ENCODE measurements at places on chromosomes 13 and 19. TPM values are rescaled to one million over a fixed set of nuclear protein-coding genes. Genes with fewer than 3 reads are reported as not detected.

GRK1 gene
- 1.7 TPM for total RNA-seq

DNA sequence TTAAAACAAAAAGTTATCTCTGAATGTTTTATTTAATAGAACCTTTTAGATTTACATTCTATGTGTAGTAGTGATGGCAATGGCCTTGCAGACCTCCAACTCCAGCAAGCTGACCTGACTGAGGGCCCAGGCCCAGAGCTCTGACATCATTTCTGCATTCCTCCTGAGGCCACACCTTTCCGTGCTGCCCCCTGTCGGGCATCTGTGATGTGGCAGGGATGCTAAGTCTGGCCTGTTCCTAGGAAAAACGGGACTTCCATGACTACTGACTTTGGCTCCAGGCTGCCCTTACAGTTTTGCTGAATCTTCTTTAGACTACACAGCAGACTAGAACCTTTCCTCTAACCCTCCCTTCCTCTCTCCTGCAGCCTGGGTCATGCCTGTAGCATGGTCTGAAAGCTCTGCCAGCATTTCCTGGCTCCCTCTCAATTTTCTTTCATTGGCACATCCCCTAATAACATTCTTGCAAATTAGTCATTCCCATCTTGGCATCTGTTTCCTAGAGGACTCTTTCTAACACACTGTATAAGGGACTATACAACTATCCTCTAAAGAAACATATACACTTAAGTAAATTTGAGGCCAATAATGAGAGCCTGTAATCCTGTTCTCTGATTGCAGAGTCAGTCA, 249.1 kb downstream of the GPC5 start:
- peak; percentile 92 for DNase-seq

GRCh38 chr19:41863209-41863931, 3.3 kb downstream of the RPS19 start:
- no peak for DNase-seq

GRCh38 chr13:38566519-38566918, 120.4 kb upstream of the FREM2 start:
- DNase-seq: no peak

Measured in endodermal cell (in vitro differentiated cells).